ENCODE measurements at places on chromosomes 6 and 20.

GRCh38 chr20:34938466-34939163 is 17.0 kb downstream of the GSS start:
- no peak for DNase-seq

DNA sequence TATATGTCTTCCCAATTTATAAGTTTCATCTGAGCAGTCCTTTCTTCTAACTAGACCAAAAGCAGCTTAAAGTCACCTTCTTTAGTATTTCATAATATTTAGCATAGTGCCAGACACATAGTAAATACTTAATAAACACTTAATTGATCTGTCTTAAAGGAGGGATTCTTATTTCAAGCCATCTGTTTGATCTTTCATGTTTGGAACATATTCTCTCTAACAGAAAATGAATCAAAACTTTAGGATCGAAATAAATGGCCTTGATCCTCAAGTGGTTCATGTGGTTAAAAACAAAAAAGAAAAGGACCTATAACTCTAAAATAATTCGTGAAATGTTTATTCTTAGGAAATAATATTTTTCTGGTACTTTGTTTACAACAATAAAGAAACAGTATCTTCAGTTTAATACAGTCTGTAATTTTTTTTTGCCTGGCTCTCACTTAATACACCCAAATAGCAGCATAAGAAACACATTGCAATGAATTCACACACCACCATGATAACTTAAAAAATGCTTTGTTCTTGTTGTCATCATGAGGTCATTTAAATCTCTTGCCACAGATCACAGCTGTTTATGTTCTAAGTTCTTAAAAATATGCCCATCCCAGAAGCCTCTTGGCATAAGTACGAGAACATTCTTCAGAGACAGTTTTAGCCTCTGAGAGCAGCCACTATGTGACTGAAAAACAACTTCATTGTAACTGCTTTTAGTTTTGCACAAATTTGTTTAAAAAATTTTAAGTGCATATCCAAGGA is 48.1 kb downstream of the ESF1 start:
- DNase-seq = no peak

GRCh38 chr6:44105993-44106740 is 21.1 kb downstream of the MRPL14 start:
- DNase-seq = no peak

DNA sequence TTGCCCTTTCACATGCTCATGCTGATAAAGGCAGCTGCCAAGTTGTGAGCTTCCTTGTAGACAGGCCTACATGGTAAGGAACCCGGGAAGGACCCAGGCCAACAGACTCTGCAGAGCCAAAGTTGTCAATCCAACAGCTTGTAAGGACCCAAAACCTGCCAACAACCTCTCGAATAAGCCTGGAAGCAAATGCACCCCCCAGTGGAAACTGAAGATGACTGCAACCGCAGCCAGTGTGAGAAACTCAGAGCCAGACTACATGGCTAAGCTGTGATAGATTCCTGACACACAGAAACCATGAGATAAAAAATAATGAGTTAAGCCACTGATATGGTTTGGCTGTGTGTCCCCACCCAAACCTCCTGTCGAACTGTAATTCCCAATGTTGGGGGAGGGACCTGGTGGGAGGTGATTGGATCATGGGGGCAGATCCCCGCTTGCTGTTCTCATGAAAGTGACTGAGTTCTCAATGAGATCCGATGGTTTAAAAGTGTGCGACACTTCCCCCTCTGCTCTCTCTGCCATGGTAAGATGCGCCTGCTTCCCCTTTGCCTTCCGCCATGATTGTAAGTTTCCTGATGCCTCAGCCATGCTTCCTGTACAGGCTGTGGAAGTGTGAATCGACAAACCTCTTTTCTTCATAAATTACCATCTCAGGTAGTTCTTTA is 18.8 kb upstream of the CLPSL2 start:
- no peak for DNase-seq

GRCh38 chr6:91436448-91436847 is 849.6 kb upstream of the MAP3K7 start:
- DNase-seq = no peak

DNA sequence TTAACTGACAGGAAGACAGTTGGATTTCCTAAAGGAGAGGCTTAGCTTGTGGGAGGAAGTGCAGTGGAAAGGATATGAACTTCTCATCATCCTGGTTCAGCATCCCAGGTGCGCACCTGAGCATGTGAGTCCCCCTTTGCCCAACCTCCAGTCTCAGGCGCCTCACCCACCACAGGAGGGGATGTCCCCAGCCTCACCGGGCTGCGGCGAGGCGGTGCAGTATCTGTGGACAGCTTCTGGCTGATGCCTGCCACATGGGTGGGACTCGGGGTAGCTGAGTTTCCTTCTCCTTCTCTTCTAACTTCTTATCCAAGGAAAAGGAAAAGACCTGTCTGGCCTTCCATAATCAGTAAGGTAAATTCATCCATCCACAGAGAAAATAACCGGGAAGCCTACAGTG is 539.3 kb upstream of the AGPAT4 start:
- no peak for DNase-seq

DNA sequence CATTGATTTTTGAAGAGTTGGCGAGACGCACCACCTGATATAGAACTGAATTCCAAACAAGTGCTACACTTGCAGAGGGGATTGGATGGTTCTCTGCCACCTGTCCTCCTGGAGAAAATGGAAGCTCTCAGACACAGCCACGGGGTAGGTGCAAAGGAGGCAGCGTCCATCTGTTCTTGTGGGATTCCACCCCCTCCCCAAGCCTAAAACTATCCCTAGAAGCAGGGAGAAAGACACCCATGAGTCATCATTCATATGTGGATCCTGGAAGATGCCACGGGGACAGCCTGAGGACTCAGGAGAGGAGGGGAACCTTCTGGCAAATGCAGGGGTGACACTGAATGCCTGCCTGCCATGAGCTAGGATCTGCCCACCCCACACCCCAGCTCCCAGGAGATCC is 171.3 kb upstream of the CST7 start:
- DNase-seq = no peak

- no peak for DNase-seq
Measured at GRCh38 chr20:12270863-12271262, 353.2 kb downstream of the BTBD3 start.

- DNase-seq = peak; percentile 42
Measured at GRCh38 chr6:79307321-79308036, 73.0 kb upstream of the HMGN3 start.

DNA sequence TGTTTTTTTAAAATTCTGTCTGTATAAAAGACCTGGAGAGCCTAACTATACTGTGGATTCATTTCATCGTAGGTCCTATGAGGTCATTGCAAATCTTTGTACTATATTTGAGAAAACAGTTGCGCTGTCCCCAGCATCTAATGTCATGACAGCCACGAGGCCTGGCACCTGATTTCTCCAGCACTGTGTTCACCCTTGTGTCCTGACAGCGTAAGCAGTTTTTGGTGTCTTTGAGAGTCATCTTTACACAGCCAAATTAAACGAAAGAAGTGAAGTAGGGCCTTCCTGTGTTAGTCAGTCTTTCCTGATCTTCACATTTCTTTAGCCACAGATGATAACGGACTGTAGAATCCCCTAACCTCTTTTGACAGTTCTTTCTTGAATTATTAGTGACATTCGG is 70.6 kb upstream of the PHACTR2 start:
- no peak for DNase-seq

DNA sequence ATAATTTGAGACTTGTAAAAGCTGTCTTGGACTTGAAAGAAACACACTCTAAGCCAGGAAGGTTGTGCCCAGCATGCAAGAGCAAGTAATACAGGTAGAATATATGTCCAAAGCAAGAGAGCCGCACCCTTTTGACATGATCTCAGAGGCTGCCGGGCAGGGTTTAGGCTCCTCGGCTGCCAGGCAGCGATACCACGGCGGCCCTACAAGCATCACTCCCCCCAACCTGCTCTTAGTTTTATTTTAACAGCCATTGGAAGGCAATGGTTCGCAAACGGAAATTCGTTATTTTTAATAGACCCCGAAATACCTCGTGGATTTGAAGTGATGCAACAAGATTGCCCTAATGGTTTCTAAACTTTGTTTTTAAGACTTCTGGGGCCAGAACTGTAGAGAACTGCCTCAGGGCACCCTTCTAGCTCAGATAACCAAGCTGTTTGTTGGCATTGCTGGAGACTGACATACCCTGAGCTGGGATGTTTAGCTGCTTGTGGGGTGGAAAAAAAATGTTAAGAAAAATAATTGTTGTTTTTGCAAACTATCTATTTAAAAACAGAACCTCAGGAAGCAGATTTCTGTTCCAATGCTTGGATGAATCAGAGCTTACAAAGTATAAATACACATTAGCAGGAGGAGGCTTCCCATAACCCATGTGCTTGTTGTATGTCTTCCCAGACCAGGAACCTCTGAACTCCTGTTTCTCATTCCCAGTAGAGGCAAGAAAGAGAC is 39.0 kb downstream of the JAG1 start:
- DNase-seq = no peak

GRCh38 chr6:141653590-141653989 is 479.1 kb upstream of the GJE1 start:
- no peak for DNase-seq

DNA sequence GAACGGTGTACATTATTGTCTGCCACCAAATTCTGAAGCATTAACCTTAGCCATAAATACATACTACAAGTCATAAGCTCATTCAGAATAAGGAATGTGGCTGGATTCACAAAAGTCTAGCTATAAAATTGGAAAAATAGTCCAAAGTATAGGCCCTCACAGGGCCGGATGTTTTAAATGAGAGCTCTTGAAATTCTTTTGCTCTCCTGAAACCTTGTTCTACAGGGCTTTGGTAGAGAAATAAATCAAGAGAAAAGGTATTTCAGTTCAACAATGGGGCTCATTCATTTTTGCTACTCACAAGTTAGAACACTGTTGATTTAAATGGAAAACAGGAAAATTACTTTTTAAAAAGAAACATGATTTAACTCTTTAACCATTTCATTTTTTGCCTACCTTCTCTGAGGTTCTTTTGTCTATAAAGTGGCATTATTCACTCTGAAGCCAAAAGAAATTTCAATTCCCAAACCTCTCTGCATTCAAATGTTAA is 58.0 kb downstream of the PREP start:
- DNase-seq = no peak

DNA sequence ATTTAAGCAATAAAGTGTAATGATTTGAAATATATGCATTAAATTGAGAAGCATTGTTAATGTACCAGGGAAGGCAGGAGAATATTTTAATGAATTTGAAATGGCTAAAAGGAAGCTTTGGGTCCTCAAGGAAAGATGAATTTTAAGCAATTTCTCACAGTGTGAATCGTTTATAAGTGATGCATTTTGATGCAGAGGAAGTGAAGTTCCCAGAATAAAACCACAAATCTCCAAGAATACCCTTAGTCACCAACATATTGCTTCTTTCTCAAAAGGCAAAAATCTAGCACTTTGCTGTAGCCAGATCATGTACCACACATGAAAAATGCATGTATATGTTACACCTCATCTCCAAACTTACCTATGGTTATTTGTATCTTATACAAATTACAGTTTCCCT is 11.7 kb downstream of the TPD52L1 start:
- DNase-seq = no peak

GRCh38 chr6:2931055-2931454 is 27.9 kb upstream of the SERPINB9 start:
- DNase-seq = no peak

DNA sequence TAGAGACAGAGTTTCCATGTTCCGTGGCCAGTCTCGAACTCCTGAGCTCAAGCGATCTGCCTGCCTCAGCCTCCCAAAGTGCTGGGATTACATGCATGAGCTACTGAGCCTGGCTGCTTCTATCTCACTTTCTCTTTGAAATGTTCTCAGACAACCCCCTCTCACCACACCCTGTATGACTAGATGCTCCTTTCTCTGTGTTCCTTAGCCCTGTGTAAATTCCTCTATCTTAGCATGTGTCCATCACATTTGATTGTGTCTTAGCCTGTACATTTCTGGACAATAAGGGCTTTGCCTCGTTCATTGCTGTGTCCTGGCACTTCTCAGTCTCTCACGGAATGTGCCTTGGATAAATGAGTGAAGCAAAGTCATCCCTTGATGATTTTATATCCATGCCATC is 168.1 kb upstream of the SCGN start:
- DNase-seq = no peak

- DNase-seq = no peak
Measured at GRCh38 chr20:62759981-62760431, 36.3 kb upstream of the MRGBP start.

DNA sequence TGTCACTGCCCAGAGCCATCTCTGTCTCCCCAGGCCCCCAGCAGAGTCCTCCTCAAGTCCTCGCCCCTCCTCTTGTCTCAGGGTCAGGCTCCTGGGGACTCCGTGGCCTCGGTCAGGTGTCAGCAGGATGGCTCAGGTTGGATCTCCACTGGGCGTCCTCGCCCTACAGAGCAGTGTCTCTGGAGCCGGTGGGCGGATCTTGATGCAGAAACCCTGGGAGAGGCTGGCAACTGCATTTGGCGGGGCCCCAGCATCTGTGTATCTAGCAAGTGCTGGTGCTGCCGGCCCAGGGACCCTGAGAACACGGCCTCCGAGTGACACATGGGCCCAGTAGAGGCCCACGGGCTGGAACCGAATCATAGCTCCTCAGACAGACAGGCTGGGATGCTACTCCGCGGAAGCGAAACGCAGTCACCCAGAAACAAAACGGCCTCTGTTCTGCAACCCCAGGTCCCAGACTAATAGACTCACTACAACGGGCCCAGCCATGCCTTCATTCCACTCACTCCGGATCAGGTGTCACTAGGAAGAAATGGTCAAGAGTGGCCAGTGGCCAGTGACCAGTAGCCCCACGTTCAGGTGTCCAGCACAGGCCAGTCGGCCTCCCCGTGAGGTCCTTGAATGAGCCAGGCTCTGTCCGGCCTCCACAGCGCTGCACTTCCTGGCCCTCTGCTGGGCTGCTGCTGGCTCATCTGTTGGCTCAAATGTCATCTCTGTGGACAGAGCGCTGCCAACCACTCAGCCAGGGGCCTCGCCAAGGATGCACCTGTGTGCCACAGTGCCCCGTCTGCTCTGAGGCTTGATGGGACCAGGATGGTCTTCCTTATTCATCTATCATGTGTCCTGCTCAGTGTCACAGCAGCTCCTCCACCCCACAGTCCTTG is 12.6 kb upstream of the FRMD1 start:
- no peak for DNase-seq

- DNase-seq = peak; percentile 95
Measured at GRCh38 chr20:38125157-38126056, 39.7 kb downstream of the TGM2 start.

Data from NCI-H345 (cell line).